Myometrial cell (primary cell): ENCODE measurements at places on chromosomes 2 and 18. TPM values are rescaled to one million over a fixed set of nuclear protein-coding genes. Genes with fewer than 3 reads are reported as not detected.

Gene GALNT13
- 0.18 and 1.7 TPM in 2 replicates for total RNA-seq

Gene KIAA2012
- total RNA-seq: not detected in 2 replicates

Gene DSC1
- not detected in 2 replicates for total RNA-seq

Gene RTP5
- not detected in 2 replicates for total RNA-seq

Gene ERFE
- 0.58 and 0.71 TPM in 2 replicates for total RNA-seq

Gene ELOA2
- not detected in 2 replicates for total RNA-seq

Gene SCRN3
- total RNA-seq: 17.0 and 19.9 TPM in 2 replicates

Gene ERMN
- total RNA-seq: not detected in 2 replicates

Gene CROCC2
- total RNA-seq: 0.35 TPM in 1 of 2 replicates, not detected in the other

Gene DYNAP
- total RNA-seq: not detected in 2 replicates

Gene DPP10
- total RNA-seq: not detected in 2 replicates

Gene DYSF
- total RNA-seq: 0.58 TPM in 1 of 2 replicates, not detected in the other

Gene AMER3
- total RNA-seq: not detected in 2 replicates

Gene TUBA3E
- total RNA-seq: not detected in 2 replicates

Gene GAL3ST2
- total RNA-seq: not detected in 2 replicates

Gene SLC14A1
- total RNA-seq: 0.29 and 0.89 TPM in 2 replicates
